ENCODE measurements at places on chromosomes 2 and 18. TPM values are rescaled to one million over a fixed set of nuclear protein-coding genes. Genes with fewer than 3 reads are reported as not detected.

The UBR3 gene
- 33.7 TPM for total RNA-seq

The TMEM169 gene
- total RNA-seq: not detected

The SPAST gene
- total RNA-seq: 29.6 TPM

The C2orf81 gene
- total RNA-seq: 0.46 TPM

The TGFA gene
- total RNA-seq: not detected

The DES gene
- 1.2 TPM for total RNA-seq

The LOXL3 gene
- 4.4 TPM for total RNA-seq

The SNTG2 gene
- total RNA-seq: not detected

The EMILIN2 gene
- 2.6 TPM for total RNA-seq

The ORMDL1 gene
- 50.3 TPM for total RNA-seq

The ASB18 gene
- total RNA-seq: not detected

The LHCGR gene
- not detected for total RNA-seq

The RTP5 gene
- total RNA-seq: not detected

The ITPRIPL1 gene
- 1.6 TPM for total RNA-seq

The KCNG2 gene
- not detected for total RNA-seq

The GBX2 gene
- 2.9 TPM for total RNA-seq

The CTAGE1 gene
- total RNA-seq: not detected

The CLIP4 gene
- 33.7 TPM for total RNA-seq

The SULT1C2 gene
- total RNA-seq: not detected

The WNT10A gene
- total RNA-seq: not detected

The SCN2A gene
- total RNA-seq: 0.46 TPM

The CAVIN2 gene
- 82.5 TPM for total RNA-seq

The ABCG8 gene
- total RNA-seq: not detected

The HOXD13 gene
- total RNA-seq: not detected

The SLC4A3 gene
- total RNA-seq: under 0.01 TPM

The PRR30 gene
- not detected for total RNA-seq

The KIF1A gene
- under 0.01 TPM for total RNA-seq

The CIB4 gene
- not detected for total RNA-seq

The RAPGEF4 gene
- total RNA-seq: 15.0 TPM

The ZC3H15 gene
- total RNA-seq: 125 TPM

The CNNM4 gene
- total RNA-seq: 1.3 TPM

The CYTIP gene
- total RNA-seq: not detected

The WDR33 gene
- 22.4 TPM for total RNA-seq

The CCL20 gene
- total RNA-seq: 0.65 TPM

The TMEM178A gene
- total RNA-seq: not detected

The FAM124B gene
- 155 TPM for total RNA-seq

The PPM1G gene
- 148 TPM for total RNA-seq

The CLEC4F gene
- total RNA-seq: not detected

The RAB3GAP1 gene
- total RNA-seq: 60.7 TPM

The SPC25 gene
- total RNA-seq: 12.5 TPM

All from epithelial cell of umbilical artery (primary cell).